ENCODE measurements at places on chromosomes 5 and 9.

GRCh38 chr5:10731913-10732312 is 29.1 kb downstream of the DAP start:
- DNase-seq = no peak

DNA sequence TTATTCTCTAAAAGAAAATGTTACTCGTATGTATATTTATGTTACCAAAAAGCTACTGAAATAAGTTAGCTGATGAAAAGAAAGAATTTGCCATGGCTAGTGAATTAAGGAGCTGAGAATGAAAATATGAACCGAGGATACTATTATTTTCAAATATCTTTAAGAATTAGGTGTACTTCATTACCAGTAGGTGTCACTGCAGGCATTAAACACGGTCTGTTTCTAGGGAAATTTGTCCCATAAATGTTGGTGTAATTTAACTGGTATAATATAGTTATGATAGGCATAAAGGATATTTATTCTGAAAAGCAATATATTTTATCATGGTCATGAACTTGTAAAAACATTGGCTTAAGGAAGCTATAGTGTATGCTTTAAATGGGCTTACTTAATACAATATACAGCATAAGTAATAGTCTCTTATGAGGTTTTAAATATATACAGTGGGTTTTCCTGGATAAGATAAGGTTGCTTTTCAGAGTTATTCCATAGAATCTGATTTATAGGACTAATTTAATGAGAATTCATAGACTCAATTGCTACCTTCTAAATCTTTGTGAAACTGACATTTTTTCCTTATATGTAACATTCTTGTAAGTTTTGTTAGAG is 72.4 kb upstream of the MPDZ start:
- DNase-seq = no peak

GRCh38 chr9:101484046-101484445 is 48.5 kb upstream of the ALDOB start:
- DNase-seq = no peak

DNA sequence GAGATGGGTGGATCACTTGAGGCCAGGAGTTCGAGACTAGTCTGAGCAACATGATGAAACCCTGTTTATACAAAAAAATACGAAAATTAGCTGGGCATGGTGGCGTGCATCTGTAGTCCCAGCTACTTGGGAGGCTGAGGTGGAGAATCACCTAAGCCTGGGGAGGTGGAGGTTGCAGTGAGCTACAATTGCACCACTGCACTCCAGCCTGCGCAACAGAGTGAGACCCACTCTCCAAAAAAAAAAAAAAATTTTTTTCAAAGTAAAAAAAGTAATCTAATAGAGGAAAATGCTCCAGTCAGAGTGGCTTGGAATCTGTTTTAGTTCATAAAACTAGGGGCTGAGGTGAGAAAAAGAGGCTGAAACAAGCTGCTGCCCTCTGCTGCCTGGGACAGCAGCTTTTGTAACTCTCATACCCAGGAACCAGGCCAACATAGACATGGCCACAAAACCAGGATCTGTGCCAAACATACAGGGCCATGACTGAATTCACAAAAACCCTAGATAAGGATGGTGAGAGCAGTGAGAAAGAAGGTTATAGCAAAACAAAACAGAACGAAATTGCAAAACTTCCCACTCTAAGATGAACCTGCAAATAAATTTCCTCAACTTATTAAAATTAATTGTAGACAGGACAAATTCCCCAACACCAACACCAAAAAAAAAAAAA is 13.1 kb upstream of the DCAF12 start:
- DNase-seq = no peak

All from substantia nigra (tissue), 51 donors.